ENCODE measurements at places on chromosomes 1 and 21.

- DNase-seq: no peak
Observed at GRCh38 chr1:164617377-164618201, 58.6 kb downstream of the PBX1 start.

- no peak for DNase-seq
Observed at GRCh38 chr21:42472521-42472920, 23.5 kb downstream of the RSPH1 start.

- no peak for DNase-seq
Observed at GRCh38 chr1:218472885-218473284, 127.7 kb downstream of the TGFB2 start.

DNA sequence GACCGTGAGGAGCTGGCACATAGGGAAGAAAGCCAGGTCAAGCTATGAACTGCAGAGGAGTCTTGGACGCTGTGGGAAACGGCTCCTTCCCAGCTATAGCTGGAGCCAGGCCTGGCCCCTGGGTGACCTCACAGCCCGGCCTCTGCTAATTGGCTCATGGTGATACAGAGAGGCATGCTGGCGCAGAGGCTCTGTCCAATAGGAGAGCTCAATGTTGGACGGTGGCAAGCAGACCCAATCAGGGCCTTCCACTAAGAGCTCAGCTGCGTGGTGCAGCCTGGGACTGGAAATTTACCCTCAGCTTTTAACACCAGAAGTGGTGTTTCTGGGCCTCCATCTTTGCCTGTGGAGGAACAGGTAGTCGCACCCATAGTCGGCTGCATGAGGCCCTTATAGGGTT is 64.4 kb upstream of the GRHL3 start:
- no peak for DNase-seq

- no peak for DNase-seq
Observed at GRCh38 chr1:67429528-67430357, 459 bp downstream of the SERBP1 start.

DNA sequence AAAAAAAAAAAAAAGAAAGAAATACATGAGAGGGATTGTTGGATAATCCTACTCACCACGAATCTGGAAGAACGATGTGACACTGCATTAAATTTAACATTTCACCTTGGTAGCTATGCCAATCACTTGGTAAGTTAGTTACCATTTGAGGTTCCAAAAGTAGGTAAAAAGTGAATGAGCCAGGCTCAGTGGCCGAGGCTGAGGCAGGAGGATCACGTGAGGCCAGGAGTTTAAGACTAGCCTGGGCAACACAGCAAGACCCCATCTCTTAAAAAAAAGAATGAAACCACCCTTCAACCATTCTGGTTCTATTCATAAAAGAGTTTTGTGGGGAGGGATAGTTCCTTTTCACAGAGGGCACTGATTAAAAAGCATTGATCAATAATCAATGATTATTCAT is 133.6 kb downstream of the ADSS2 start:
- no peak for DNase-seq

DNA sequence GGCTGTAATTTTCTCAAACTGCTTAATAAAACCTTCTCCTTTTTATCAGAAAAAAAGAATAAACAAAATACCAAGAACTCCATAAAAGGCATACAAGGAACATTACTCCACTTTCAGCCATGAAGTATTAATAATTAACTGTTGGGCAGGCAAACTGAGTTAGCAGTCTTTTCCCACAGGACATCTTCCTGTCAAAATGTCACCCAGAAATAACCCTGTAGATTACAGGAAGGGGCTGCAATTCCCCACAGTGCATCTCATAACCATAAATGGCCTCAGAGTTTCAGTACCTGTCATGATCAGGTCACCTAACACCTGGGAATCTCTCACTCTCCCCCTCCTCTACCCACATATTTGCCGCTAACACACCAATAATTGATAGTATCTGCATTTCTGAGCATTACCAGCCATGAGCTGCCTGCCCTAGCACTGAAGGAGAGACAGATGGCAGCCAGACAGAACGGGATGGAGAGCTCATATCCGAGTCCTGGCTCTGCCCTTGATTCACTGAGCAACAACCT is 475.0 kb downstream of the SMYD3 start:
- no peak for DNase-seq

GRCh38 chr21:42191696-42192595 is 27.0 kb upstream of the ABCG1 start:
- DNase-seq: no peak

DNA sequence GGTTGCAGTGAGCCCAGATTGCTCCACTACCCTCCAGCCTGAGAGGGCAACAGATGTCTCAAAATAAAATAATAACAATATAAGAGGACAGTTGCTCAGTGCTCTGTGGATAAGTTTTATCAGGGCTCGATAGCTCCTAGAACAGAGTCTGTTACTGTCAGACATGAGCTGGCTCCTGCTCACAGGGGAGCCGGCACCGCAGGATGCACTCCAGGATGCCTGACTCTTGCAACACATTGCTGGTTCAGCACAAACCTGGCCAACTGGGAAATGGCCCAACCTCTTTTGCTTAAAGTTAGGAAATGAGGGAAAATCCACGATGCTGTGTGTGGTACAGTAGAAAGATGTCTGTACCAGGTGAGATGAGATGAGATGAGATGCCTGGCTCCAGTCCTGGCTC is 5.8 kb upstream of the CTSE start:
- DNase-seq: no peak

DNA sequence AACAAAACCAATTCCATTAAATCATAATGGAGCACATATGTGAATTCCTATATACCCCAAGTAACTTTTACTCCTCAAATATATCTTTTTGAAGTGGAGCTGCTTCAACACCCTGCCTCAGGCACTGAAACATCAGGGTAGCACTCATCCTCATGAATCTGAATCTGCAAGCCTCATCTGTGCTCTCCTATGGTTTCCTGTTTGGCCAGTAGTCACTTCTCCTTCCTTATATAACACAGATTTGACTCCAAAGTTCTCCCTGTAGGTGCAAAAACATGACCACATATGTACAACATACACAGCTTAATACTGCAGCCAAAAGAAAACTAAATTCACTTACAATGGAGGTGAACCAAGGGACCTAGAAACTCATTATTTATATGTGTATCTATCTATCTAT is 7.2 kb downstream of the TRIT1 start:
- no peak for DNase-seq

DNA sequence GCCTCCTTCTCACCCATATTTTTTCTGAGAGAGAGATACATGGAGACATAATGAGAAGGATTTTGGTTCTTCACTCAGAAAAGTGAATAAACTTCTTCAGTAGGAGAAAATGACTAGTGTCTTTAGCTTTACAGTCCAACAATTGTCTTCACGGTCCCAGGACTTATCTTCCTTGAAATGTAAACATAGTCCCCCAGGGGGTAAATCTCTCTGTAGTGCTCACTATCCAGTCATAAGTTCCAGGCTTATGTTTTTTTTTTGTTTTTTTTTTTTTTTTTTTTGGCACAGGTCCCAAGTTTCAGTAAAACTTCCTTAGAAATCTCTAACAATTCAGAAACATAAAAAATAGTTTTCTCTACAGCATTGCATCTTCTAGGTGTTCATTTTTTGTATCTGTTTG is 890.2 kb upstream of the B3GALT2 start:
- DNase-seq: no peak

DNA sequence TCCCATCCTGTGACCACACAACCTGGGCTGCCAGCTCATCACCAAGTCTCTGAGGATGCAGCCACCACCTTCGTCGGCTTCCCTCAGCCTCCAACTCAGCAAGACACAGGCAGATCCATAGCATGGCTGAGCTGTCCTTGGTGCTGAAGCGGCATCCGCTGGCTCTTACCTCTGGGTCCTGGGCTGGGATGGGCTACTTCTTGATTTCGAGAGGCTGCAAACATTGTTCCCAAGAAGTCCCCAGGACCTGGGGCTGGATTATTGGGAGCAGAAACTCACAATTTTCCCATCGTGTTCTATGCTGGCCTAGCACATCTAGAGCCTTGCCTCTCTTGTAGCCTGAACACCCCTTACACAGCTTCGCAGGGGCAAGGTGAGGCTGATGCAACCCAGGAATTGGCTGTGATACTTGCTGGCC is 24.9 kb upstream of the C1QA start:
- no peak for DNase-seq

Measured in activated CD4-positive, CD25-positive, alpha-beta regulatory T cell (primary cell).